Muscle of arm (tissue), 14 donors: ENCODE measurements at places on chromosomes 1 and 21. TPM values are rescaled to one million over a fixed set of nuclear protein-coding genes. Genes with fewer than 3 reads are reported as not detected.
A peak's percentile ranks its signal among the peaks of the same experiment; 100 is the strongest.

DNA sequence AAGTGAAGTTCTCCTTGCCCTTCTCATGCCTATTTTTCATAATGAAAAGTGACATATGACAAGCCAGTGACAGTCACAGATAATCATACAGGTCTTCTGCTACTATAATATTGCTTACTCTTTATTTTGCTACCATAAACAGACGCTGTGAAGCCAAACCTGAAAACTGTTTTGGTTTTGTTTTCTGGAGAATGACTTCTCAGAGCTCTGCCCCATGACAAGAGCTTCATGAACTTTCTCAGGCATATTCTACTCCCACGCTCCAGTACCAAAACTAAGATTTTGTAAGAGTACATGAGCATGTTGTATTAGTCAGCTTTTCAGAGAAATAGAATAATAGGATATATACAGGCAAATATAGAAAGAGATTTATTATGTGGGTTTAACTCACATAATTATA, 64.3 kb upstream of the VTCN1 start:
- DNase-seq = no peak

Gene F5
- polyA plus RNA-seq = not detected

Gene KDF1
- polyA plus RNA-seq = not detected

- no peak for DNase-seq
Observed at GRCh38 chr1:94753171-94753972, 66.8 kb upstream of the SLC44A3 start.

- DNase-seq = no peak
Observed at GRCh38 chr21:33854604-33855003, 61.0 kb downstream of the ATP5PO start.

DNA sequence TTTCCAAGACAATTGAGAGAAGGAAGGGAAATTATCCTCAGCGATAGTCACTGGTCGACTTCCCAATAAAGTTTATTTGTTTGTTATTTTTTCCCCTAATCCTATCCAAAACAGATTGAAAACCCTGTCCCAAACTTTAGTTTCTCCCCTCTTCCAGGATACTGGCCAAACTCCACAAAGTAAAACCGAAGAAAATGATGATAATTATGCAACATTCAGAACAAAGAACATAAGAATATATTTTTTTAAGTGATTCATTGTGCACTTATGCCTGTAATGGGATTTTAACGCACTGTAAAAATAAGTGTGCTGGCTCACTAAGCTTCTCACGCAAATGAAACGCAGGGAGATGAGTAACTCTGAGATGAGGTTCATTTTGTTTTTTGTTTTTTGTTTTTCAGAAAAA, 6.0 kb downstream of the GLIS1 start:
- no peak for DNase-seq

GRCh38 chr1:111965781-111966443, 23.6 kb downstream of the KCND3 start:
- no peak for DNase-seq

DNA sequence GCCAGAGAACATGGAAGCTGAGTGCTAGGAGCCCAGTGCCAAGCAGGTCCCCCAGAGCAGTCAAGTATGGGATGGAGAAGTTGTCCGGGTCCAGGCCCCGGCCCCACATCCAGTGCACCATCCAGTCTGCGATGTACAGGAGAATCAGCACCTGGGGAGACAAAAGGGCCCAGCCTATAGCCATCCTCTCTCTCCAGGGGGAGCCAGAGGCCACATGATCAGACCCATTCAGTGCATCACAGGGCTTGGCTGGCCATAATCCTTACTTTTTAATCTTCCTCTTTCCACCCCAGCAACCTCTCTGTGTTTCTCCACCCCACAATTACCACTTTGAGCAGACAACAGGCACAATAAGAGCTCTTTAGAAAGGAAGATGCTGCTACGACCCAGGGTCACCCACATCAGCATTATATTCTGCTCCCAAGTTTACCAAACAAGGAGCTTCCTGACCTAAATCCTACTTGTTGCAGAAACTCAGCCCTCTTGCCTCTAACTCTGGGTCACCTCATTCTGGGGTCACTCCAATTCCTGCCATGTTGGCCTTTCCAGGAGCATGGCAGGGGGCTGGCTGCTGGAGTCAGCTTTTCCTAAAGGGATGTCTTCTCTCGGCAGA, 16.4 kb upstream of the RAB29 start:
- DNase-seq = peak; percentile 52

GRCh38 chr1:219781491-219781890, 146.9 kb downstream of the SLC30A10 start:
- no peak for DNase-seq

GRCh38 chr1:90605070-90605469, 112.0 kb downstream of the BARHL2 start:
- no peak for DNase-seq

- DNase-seq = no peak
Observed at GRCh38 chr1:221462345-221462744, 279.5 kb downstream of the DUSP10 start.

DNA sequence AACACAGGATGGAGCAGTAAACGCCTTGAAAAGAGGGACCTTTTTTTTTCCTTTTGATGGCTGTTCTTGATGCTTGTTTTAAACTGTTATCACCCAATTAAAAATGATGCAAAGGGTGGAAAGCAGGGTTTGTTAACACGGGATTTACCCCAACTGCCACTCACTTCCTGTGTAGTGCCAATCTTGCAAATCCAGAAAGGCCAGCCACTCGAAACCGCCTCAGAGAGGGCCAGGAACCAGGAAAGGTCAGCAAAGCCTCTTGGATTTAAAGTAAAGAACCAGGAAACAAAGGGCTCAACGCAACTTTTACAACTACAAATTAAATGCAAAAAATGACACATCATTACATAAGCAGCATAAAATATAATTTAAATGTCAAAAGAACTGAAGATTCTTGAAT, 347.4 kb downstream of the PDE4B start:
- no peak for DNase-seq

DNA sequence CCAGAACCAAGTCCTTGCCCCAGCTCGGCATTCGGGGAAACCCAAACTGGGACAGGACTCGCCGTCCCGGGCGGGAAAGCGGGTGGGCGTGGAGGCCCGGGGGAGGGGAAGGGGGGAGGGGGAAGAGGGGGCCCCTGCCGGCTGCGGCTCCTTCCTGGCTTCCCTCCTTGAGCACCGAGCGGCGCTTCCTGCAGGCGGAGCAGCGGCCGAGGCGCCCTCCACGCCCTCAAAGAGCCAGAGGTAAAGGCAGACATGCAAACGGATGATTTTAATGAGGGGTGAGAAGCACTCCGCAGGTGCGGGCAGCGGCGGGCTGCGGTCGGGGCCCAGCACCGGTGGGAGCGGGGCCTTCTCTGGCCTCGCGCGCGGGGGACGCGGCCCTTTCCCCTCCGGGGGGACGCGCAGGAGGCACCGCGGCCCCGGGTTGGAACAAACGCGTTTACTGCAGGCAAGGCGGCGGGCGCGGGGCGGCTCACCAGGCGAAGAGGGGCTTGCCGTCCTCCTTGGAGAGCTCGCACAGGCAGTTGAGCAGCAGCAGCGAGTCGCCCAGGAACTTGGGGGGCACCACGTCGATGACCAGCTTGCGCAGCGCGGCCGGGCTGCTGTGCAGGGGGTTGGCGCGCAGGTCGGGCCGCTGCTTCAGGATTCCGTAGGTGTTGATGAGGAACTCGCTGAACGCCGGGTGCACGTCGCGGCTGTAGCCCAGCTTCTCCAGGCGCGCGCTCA, 5.7 kb upstream of the FTCD start:
- no peak for DNase-seq

GRCh38 chr1:114037962-114038816, 58.9 kb downstream of the OLFML3 start:
- DNase-seq = no peak

DNA sequence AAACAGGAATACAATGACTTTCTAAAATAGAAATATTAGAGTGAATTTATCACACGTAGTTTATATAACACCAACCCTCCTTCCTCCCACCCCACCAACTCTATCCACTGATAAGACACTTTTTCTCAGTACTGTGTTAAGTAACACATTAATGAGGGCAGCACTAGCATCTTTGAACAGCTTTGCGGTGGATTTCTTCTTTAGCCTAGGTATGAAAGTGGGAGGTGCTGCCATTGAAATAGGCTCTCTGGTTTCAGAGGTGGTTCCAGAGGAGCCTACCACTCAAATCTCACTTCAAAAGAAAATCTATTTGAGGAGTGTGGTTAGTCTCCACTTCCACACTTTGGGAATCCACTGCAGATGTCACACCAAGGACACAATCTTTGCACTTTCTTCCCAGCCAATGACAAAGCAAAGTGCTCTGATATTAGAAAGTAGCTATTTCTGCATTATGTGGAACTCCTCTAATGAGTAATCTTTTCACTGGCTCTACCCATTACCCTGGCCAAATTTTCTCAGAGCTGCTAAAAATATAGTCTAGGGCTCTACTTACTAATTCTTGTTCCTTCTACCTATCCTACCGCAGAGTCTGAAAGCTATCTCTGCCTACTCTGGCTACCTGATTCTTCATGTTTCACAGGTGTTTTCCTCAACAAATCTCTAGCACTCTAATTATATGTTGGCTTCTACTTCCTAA, 1667.8 kb downstream of the MRPL39 start:
- DNase-seq = no peak

GRCh38 chr1:63971557-63971956, 197.7 kb downstream of the ROR1 start:
- DNase-seq = no peak

- no peak for DNase-seq
Observed at GRCh38 chr1:19205403-19205802, 4.7 kb downstream of the UBR4 start.

- DNase-seq = no peak
Observed at GRCh38 chr1:44034423-44034822, 3.2 kb upstream of the SLC6A9 start.

- DNase-seq = no peak
Observed at GRCh38 chr1:159944623-159945455, 574 bp downstream of the IGSF9 start.

DNA sequence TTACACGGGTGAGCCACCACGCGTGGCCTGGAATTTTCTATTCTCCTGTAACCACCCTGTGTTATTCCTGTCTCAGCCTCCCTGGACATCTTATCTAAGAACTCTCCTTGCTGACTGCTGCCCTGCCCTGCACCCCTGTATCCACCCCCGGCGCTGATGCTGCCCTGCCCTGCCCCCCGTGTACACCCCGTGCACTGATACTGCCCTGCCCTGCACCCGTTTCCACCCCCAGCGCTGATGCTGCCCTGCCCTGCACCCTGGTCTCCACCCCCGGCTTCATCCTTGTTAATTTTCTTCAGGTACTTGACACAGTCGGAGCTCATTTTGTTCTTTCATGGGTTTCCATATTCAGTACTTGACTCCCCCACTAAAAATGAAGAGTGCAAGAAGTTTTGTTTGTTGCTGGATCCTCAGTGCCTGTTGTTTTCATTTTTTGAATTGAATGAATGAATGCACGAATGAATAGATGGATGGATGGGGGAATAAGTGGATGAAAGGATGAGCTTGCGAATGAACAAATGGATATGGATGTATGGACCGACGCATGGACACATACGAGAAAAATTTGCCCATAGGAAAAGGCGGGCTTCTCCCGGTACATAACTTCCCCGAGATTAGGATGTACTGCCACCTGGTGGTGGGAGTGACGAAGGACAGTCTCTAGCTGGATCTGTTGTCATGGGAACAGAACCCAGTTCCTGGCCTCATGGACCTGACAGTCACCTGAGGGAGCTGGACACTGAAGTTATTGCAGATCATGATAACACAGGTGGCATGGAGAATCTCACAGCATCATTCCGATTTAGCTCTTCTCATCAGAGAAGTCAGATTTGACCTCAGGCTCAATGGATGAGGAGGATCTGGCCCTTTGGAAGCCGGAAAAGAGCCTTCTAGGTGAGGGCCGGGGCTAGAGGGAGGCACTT, 14.9 kb downstream of the AADACL4 start:
- peak; percentile 84 for DNase-seq

GRCh38 chr1:197620714-197621163, 154.5 kb downstream of the DENND1B start:
- no peak for DNase-seq

GRCh38 chr1:173714441-173714758, 381 bp upstream of the KLHL20 start:
- no peak for DNase-seq

Gene CYP4B1
- 0.28 TPM for polyA plus RNA-seq

GRCh38 chr1:172849653-172850052, 190.8 kb downstream of the FASLG start:
- DNase-seq = no peak

- no peak for DNase-seq
Observed at GRCh38 chr1:170198584-170198983, 52.8 kb downstream of the NTMT2 start.

DNA sequence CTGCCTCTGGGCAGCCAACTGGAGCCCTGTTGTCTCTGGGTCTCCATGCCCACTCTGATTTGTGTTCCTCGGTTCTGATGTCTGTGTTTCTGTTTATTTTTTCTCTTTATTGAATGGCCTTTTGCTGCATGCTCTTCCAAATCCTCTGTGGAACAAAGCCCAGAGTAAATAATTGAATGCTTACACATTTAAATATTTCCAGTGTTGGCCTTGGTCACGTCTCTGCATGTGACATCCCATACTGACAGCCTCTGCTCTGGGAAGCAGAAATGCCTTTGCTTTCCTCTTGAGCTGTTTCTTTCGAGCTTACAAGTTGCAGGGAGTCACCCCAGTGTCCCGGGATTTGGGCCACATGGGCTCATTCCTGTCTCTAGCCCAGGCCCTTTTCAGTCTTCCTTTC, 267.9 kb downstream of the PTPRU start:
- peak; percentile 41 for DNase-seq

DNA sequence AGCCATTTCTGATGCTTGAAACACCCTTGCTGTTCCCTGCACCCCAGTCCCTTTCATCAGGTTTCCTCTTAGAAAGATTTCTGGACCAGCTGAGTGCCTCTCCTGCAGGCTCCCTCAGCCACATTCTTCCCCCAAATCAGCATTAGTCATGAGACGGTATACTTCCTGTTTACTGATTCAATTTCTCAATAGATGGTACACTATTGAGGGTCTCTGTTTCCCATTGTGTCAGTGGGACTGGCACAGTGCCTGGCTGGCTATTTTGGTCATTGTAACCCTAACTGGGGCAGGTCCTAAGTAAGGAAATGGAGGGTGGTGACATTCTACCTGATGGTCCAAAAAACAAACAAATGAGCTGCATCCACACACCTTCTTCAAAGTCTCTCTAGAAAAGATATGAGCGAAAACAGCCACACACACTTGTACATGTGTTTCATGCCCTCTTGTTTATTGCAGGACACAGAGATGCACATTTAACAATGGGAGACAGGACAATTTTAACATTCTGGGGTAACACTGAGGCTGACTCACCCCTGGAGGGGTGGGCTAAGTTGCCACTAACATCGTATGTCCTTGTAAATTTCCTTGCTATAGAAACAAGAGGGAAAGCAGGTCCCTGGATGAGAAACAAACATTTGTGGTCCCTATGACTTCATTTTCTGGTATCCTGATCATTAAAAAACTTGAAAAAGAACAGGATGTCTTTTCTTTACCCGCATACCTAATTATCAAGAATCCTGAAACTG, 77.5 kb downstream of the RRAGC start:
- no peak for DNase-seq

DNA sequence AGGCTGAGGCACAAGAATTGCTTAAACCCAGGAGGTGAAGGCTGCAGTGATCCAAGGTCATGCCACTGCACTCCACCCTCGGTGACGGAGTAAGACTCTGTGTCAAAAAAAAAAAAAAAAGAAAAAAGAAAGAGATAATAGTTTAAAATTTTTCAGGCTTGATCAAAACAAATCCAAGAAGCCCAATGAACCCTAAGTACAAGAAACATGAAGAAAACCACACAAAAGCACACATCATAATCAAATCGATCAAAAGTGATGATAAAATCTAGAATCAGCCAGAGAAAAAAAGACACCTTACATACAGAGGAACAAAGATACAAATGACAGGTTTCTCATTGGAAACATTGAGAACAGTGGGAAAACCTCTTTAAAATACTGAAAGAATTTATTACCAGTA, 31.5 kb downstream of the LDLRAD1 start:
- DNase-seq = no peak
